ENCODE measurements at places on chromosomes 7 and 10.

GRCh38 chr10:48444266-48444665, 137.8 kb downstream of the MAPK8 start:
- DNase-seq: peak; percentile 23

DNA sequence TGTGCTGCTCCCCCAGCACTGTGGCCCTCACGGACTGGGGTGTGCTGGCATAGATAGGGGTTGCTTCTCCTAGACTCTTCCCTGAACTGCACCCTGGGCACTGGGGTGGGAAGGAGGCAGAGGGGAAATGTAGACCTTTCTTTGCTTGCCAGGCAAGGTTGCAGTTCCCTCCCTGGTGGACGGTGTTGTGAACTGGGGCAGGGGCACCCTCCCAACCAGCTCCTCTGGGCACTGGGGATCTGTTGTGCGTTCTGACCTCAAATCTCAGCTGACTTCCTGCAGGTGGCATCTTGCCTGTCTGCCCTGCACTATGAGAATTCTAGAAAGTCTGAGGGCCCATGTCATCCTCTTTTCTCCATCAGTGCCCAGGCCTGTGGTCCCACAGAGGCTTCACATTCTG, 53.9 kb downstream of the ARHGAP22 start:
- DNase-seq: no peak

GRCh38 chr10:116198676-116199035, 74.3 kb downstream of the GFRA1 start:
- DNase-seq: no peak

DNA sequence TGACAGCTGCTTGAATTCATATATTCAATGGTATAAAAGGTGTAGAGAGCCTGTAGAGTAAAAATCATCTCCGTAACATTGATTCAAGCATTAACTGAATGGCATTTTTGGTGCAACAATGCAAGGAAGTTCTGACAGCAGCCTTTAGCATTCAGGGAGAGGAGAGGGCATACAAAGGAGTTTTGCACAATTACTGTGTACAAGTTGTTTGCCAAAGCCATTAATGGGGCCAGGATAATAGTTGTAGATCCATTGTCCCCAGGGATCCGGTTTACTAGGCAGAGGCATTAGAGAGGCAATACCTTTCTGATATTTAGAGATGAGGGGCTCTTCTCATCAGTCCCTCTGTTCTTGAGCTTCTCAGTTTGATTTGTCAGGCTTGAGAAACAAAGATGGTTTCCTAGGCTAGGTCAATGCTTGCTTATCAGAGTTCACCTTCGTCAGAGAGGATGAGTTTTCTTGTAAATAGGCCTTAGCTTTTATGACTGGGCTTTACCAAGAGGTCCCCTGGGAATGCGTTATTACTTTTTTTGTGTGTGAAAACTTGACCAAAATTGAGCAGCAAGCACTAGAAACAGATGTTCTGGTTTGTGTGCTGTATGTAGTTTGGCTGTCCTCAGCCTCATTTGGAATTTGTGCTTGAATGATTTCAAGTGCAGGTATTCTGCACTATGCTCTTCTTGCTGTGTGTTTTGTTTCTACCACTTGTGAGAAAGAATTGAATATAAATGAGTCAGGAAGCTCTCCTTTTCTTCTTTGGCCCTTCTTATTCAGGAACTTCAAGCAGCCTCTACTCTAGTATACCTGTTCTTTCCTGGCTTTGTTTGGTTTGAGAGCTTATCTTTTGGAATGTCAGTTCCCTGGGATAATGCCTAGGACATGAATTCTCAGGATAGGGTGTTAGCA, 32.0 kb downstream of the SND1 start:
- no peak for DNase-seq

GRCh38 chr10:107614939-107615685, 450.6 kb upstream of the SORCS1 start:
- no peak for DNase-seq

GRCh38 chr10:78184851-78185692, 151.4 kb downstream of the RPS24 start:
- DNase-seq: no peak

- no peak for DNase-seq
These were observed 24.3 kb downstream of the ZCCHC24 start for GRCh38 chr10:79420974-79421688.

DNA sequence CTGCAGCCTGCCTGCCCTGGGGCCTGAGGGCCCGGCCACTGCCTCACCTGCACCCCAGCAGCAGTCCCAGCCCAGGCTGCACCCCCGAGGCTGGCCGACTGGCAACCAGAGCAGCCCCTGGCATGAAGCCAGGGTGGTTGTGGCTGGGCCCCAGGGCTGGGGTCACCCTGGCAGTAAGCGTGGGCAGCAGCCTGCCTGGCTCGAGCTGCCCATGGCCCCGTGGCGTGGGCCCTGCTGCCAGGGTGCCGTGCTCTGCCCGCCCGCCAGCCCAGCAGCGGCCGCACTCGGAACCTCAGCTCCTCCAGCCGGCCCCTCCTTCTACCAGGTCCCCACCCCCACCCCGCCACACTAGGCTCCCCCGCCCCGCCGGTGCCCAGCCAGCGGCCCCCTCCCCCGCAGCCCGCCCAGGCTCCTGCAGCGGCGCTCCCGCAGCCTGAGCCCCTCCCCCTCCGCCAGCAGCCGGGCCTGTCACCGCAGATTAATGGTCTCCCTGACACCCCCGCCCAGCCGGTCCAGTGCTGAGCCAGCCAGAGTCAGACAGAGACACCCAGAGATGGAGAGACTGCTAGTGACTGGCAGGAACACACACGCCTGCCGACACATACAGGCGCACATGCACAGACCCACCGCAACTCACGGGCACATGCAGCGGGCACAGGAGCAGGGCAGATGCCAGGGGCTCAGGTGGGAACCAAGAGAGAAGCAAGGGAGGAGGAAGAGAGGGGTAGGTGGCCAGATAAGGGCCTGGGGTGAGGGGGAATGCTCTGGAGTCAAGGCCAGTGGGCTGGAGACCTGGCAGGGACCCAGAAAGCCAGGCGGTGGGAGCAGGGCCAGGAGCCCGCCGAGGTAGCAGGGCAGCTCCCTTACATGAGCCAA, 22.4 kb downstream of the KCNH2 start:
- DNase-seq: peak; percentile 71

DNA sequence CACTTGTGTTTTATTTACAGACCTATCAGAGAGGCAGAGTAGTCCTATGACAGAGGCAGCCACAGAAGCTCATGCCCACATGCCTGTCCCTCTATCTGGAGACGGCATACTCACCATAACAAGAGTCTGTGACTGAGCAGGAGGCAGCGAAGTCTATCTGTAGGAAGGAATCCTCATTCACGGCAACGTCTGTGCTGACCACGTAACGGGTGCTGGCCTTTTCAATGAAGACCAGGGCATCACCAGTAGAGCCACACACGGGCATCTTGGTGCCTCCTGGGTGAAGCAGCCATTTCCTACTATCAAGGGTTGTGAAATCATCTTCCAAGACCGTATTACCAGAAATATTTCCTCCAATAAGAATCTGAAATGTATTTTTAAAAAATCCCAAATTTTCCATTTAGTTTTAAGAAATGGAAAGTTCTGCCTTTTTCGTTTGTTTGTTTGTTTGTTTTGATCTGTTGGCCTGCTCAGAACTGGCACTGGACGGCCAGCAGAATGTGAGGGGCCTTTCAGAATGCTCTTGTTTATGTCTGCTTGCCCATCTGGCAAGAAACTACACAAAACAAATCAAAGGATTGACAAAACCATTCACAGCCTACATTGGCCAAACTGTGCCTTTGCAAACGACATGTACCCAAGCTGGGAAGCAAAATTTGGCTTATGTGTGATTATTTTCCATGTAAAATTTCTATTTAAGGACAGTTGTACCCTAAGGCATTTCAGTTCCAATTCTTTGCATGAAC, 93.1 kb upstream of the SLC26A5 start:
- DNase-seq: no peak

DNA sequence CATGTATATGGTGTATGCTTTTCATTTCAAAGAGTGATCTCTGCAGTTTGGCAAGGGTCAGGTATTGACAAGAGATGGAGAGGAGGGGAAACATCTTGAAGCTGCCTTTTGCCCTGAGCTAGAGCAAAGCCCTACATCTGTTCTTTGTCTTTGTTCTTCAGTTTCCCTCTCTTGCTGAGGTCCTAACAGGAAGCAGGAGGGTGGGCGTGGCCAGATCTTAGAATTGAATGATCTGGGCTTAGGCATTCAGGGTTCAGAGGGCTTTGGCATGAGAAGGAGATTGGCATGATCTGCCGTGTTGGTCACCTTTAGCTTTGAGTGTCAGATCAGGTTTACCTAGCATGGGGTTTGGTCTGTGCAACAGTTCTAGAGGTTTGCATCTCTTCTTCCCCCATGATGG, 41.3 kb downstream of the LRMDA start:
- DNase-seq: no peak

DNA sequence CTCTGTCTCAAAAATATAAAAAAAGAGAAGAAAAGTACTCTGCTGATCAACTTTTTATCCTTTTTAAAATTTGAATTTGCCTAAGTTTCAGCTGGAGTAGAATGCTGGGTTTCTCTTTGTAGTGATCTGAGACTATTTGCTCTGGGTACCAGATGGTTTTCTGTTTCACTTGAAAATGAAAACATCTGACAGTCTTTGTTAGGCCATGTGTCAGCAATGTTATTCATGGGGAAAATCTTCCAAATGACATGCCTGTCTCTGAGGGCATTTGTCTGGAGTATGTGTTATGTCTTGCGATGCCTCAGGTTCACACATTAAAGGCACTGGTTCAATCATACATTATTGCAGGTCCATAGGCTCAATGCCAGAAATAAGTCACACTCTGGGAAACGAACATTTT, 175.3 kb upstream of the TMEM229A start:
- no peak for DNase-seq

GRCh38 chr7:85638394-85638793, 451.5 kb upstream of the SEMA3D start:
- no peak for DNase-seq

DNA sequence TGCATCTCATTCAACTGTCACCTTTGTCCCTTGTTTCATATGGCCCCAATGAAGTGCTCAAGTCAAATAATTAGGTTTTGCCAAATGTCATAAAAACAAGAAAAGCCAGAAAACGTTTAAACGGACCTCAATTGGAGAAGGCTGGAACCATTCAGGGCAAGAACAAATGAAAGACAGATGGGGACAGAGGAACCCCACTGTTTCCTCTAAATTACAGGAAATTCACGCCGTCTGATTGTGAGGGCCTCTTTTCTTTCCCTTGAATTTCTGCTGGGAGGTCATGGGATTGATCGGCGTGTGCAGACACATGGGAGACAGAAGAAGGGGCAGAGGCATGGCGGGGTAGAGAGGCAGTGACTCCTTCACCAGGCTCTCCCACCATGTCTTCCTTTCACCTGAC, 656.4 kb downstream of the KCNMA1 start:
- no peak for DNase-seq

- DNase-seq: no peak
These were observed 8.5 kb upstream of the NRCAM start for GRCh38 chr7:108464743-108465142.

DNA sequence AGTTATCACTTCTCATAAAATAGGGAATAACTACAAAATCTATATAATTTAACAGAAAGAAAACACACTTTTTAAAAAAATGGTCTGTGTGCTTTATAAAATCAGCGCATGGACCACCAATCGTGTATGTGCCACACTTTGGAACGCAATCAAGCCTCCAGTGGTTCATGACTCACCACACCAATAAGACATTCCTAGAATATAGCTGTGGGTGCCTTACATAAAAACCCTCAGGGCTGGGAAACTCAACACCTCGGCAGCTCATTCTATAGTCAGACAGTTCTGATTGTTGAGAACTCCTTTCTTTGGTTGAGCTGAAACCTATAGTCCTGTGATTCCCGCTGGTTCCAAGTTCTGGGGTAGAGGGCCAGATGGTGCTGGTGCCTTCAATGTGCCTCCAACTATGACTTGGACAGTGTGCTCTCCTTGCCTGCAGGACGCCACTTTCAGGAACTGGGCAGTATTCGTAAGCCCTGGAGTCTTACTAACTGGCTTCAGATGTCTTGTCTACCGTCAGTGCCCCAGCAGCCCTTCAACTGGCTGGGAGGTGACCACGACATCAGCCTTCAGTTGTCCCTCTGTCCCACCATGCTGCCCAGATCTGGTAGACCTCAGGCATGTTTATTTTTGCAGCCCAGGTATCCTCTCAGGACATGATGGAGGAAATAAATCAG, 135.7 kb upstream of the GDF10 start:
- no peak for DNase-seq

GRCh38 chr7:99219185-99219767, 11.4 kb upstream of the KPNA7 start:
- peak; percentile 24 for DNase-seq

All from hepatocyte (in vitro differentiated cells).